ENCODE measurements at places on chromosomes 4 and X. TPM values are rescaled to one million over a fixed set of nuclear protein-coding genes. Genes with fewer than 3 reads are reported as not detected.

Gene AASDH
- 7.0 TPM for total RNA-seq

Gene MAMLD1
- total RNA-seq = 1.5 TPM

Gene KLHL34
- total RNA-seq = not detected

Gene UVSSA
- 6.0 TPM for total RNA-seq

Gene MAGEA2
- total RNA-seq = not detected

Gene SSX1
- not detected for total RNA-seq

Gene SNCA
- total RNA-seq = 49.5 TPM

Gene STBD1
- 0.82 TPM for total RNA-seq

Gene BANK1
- 0.06 TPM for total RNA-seq

Gene HMGN5
- total RNA-seq = 1.2 TPM

Gene TMEM47
- 14.2 TPM for total RNA-seq

Gene UGT2B11
- not detected for total RNA-seq

Gene PDGFC
- total RNA-seq = 0.97 TPM

Gene TCEAL6
- not detected for total RNA-seq

Gene CT45A1
- total RNA-seq = not detected

Gene MAGEA11
- not detected for total RNA-seq

Measured in bladder microvascular endothelial cell (primary cell).